ENCODE measurements at places on chromosomes 7 and 10.

DNA sequence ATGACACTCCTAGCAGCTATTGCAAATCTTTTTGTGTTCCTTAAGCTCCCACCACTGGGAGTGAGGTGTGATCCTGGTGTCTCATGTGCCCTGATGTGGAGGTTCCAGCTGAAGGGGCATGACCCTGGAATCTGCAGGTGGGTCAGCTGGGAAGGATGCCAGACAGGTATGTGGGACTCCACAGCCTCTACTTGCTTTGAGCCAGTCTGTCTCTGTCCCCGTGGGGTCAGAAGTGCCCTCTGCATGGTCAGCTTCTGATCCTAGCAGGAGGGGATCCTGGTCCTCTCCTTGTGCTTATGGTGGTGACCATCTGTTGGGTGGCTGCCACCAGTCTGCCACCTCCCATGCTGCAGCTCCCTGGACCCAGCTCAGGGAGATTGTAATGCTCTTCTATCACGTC, 51.1 kb upstream of the COMTD1 start:
- DNase-seq: no peak

DNA sequence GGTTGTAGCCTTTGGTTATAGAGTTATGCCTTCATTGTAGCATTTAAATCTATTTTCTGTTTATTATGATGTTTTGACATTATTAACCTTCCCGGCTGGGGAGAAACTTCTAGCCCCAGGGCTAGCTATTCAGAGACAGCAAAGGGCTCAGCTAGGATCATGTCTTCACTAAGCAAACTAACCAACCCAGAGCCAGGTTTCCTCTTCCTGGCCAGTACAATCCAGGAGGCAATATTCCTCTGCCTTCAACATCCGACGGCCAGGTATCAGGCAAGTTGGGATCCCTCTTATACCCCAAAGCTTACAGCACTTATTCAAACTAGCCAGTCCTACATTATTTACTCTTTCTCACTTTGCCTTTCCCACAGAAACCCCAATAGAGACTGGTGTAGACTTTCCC, 1060.7 kb upstream of the GHITM start:
- DNase-seq: no peak

DNA sequence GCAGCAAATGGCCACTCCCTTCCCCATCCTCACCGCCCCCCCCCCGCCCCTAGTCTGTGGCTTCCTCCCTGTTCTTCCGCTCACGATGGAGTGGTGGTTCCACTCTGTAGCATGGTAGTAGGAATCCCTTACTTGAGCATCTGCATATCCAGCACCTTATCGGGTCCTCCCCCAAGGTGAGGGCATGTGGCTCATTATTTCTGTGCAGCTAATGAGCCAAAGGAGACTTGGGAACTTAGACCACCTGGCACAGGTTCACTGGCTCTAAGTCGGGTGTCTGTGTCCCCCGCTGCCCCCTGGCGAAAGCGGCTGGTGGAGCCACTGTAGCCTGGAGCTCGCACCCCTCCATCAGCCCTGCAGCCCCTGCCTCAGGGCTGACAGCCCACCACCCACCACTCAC, 22.8 kb upstream of the GPR26 start:
- no peak for DNase-seq

DNA sequence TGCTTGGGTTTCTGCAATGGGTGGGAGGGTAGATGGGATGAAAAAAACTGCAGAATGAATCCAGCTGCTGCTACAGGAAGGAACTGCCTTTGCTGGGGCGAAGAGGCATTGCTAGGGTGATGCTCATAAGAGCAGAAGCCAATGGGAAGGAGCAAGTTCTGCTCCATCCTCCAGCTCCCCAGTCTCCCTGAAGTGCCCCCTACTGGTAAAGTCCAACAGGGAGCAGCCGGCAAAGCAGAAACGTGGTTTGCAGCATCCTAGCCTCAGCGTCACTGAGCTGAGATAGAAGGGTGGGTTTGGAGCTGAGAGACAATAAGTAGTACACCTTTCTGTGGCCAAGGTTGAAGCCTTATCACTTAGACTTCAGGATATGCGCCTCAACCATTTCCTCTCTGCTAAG, 220.5 kb downstream of the CCSER2 start:
- no peak for DNase-seq

DNA sequence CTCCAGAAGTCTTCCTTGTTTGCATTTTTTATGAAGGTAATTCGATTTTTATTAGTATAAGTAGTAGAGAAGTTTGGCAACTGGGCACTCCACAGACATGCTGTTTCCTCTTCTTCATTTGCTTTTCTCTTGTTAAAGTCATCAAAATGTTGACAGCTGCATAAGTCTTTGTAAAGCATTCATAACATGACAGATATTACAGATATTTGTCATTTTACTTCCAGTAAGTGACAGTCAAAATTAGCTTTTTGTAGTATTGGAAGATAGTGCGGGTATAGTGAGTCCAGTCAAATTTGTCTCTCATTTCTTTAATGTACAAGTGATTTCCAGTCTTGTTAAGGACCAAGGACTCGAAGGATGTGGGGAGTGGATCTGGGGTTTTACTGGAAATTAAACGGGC, 247.1 kb downstream of the LRMDA start:
- DNase-seq: no peak

DNA sequence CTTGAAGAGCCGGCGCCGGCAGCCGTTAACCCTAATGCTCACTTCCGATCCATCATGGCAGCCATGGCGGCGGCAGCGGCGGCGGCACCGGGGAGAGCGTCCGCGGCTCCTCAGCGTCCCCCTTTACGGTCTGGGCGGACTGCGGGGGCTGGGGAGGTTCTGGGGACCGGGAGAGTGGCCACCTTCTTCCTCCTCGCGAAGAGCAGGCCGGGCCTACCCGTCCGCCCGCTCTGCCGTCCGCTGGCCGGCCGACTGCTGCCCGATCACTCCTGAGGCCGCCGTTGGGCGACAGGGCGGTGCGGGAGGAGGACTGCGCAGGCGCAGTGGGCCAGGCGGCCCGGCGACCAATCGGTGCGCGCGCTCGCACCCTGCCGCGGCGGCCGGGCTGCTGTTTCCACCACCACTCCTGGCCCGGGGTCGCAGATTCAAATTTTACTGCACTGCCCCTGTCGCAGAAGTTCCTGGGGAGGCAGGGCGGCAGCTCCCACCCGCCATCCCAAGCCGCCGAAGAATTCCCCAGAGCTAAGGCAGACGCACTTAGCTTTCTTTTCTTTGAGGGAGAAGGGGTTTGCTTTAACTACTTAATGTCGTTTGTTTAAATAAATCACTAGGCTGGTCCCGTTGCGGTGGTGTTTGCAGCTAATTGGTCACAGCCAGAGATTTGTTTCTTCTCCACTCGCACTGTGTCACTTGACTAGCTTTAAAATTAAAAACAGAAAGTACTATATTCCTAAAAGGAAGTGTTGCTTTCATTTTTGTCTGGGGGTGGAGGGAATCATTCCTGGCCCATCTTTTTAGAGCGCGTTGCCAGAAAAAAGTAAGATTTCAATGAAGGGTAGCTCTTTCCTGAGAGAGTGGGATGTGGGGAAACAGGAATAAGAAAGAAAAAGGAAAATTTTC, at the start of gene KIF5B:
Gene KIF5B, minus strand, starts transcription at position 290 of the 900 bp plus-strand sequence. CDS start 452 bp downstream, outside the sequence.
- DNase-seq: peak; percentile 86

DNA sequence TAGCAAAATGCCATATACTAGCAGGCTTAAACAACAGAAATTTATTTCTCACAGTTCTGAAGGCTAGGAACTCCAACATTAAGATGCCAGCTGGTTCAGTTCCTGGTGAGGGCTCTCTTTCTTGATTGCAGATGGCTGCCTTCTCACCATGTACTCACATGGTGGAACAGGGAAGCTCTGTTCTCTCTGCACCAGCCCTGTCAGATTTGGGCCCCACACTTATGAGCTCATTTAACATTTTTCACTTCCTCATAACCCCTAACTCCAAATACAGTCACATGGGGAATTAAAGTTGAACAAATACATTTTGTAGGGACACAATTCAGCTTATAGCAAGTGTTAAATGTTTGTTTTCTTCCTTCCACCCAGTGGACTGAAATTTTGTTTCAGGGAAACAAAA, 218.6 kb upstream of the TAC1 start:
- DNase-seq: no peak

GRCh38 chr10:132788180-132788830, 2.4 kb upstream of the NKX6-2 start:
- no peak for DNase-seq

DNA sequence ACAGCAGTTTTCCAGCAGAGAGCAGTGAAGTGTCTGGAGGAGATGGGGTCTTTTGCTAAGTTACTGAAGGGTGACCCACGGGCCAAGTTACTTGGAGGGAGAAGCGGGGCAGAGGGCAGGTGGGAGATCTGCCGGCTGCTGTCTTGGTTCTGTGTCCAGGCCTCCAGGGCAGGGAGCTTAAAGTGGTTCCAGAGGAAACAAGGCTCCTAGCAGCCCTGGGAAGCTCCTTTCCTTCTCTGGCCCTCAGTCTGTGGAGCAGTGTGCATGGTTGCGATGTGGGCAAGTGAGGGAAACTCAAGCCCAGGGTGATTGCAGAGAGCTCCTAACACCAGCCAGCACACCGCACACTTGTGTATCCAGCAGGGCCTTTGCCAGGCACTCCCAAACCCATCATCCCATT, 6.3 kb downstream of the GHRHR start:
- no peak for DNase-seq

DNA sequence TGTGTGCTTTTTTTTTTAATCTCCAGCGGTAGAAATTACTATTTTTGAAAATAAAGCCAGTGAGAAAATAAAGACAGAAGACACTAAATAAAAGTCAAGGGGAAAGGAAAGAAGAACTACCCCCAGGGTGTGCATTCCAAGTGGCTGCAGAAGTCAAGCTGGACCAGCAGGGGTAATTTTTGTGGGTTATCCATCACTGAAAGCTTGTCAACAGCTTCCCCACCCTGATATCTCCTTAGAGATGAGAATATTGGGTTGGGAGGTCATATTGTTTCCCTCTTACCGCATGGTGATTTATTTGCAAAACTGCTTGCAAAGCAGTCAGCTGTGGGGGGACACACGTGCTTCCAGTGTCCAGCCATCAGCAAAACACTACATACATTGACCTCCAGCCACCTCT, 46.4 kb downstream of the FAM107B start:
- DNase-seq: no peak

DNA sequence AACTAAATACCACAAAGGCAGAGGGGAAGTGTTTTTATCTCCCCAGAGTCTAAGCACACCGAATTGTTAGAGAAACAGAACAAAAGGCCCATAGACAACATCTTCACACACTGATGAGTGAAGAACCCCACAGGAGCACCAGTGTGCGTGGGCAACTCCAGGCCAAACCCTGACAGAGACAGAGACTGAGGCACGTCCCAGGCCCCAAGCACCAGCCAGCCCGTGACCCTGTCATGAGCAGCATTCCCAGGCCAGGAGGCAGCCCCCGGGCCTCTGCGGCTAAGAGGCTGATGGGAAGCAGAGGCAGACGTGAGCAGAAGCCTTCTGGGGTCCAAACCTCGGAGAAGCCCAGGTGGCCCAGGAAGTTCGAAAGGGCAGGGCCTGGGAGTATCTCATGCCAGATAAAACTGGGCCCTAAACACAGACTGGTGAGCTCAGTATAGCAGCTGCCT, 184.4 kb downstream of the TCERG1L start:
- no peak for DNase-seq

- no peak for DNase-seq
These were observed 12.2 kb upstream of the PDK4 start for GRCh38 chr7:95608359-95609173.

DNA sequence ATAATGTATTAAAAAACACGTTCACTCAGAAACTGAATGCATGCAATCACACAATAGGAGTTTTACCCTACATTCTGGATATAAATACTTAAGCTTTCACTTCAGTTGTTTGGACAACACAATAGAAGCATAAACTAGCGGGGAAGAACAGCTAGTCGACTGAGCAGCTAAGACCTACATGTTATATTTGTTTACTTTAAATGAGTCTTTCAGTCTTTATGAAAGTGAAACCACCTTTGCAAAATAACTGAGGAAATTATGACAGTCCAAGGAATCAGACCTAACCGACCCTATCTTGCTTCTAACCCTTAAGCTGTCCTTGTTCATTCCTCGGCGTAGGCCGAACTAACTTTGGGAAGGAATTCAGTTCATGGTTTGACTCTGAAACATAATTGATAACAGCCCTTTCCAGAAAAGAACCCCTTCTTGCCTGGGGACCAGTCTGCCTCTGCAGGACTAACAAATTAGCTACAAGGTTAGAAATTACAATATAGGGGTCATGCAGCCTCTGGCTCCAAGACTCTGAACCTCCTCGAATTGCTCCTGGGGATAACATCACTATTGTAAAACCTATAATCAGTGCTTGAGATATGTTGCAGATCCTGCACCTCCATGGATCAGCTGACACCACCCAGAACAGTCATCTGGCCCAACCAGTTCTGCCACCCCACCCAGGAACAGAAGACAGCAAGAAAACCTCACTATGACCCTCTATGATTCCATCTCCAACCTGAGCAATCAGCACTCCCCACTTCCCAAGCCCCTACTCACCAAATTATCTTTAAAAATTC, 185.1 kb upstream of the KLF6 start:
- no peak for DNase-seq

- no peak for DNase-seq
These were observed 82.5 kb downstream of the TMEM168 start for GRCh38 chr7:112707655-112708054.

- no peak for DNase-seq
These were observed 132.5 kb downstream of the SLIT1 start for GRCh38 chr10:97053276-97053675.

GRCh38 chr10:100824886-100825285, 79.5 kb downstream of the PAX2 start:
- no peak for DNase-seq

- DNase-seq: no peak
These were observed 211.1 kb upstream of the IGFBP3 start for GRCh38 chr7:46131916-46132795.

DNA sequence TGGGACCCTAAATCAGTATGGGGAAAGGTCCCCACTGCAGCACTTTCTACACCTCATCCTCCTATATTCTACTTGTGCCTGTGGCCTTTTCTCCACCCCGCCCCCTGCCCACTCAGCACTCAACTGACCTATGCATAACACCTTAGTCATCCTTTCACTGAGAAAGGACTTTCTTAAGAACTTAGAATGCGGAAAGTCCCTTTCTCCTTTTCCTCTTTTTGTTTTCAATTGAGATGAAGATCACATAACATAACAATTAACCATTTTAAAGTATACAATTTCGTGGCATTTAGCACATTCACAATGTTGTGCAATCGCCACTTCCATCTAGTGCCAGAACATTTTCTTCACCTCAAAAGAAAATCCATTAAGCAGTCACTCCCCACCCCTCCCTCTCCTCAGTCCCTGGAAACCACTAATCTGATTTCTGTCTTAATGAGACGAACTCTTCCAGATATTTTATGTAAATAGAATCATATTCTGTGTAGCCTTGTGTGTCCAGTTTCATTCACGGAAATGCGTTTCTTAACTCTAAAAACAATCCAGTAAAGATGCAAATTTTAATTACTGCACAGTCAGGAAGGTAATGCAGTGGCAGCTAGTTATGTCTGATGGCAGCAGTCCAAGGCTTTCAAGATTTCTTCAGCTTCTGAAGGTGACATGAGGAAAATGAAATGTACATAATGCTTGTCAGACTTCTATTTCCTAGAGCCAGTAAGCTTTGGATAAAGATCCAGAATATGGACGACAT, 41.7 kb downstream of the FAS start:
- peak; percentile 40 for DNase-seq

DNA sequence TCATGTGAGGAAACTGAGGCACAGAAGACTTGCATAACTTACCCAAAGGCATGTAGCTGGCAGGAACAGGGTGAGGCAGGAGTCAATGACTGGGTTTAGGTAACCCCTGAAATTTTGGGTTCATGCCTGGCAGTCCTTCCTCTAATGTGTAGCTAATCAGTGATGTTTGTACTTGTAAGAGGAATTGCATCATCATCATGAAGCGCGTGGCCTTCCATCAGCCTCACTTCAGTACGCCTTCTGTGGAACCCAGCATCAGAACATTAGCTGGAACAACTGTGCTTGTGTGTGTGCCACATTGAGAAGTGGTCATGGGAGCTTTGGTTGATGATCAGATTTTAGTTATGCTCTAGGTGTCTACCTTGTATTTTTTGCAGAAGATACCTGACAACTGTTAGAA, 18.2 kb upstream of the STMP1 start:
- DNase-seq: no peak

All from T-helper 1 cell (primary cell).